Pulmonary artery endothelial cell (primary cell): ENCODE measurements at places on chromosomes 11 and 22.

DNA sequence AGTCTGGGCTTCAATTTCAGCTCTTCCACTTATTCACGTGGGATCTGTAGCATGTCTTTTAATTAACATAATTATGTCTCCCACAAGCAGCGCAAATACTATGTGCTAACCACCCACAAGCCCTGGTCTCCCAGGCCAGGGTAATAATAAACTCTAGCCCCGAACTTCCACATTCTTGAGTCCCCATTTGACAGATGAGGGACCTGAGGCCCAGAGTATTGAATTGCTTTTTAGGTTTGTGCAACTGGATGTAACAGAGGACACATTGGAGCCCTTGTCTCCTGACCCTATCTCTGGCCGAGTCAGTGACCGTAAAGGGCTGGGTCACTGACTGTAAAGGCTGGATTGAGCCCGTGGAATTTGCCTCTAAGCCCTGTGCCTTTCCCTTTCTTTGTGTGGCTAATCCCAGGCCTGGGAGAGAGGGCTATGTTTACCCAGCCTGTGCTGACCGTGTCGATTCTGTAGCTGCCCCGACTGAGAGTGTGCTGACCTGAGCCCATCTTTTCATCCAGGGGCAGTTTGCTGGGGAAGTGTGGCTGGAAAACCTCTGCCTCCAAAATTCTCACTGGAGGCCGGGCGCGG, 3.9 kb downstream of the CRYBB2 start:
- DNase-seq: no peak

- DNase-seq: no peak
Measured at GRCh38 chr11:133595998-133596590, 63.8 kb upstream of the OPCML start.

GRCh38 chr22:26922806-26923205, 265.4 kb downstream of the MIAT start:
- no peak for DNase-seq

DNA sequence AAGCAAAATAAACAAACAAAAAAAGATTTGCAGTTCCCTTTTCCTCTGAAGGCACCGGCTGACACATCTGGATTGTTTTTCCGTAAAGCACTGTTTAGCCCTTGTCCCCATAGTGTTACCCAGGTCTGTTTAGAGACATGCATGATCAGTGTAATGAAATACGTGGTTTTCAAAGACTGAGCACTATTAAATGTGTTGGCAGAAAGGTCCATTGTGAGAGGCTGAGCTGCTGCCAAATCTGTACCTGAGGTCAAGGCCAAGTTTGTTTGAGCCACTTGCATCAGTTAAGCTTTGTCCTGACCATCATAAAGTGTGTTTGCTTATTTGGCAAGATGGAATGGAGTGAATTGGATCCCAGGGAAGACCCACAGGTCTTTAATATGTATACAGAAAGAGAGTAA, 26.3 kb downstream of the CTR9 start:
- DNase-seq: no peak

- DNase-seq: no peak
Measured at GRCh38 chr11:113553235-113553634, 78.0 kb upstream of the DRD2 start.

GRCh38 chr11:15670520-15671070, 555.9 kb downstream of the INSC start:
- no peak for DNase-seq

- DNase-seq: no peak
Measured at GRCh38 chr11:127006311-127006710, 5.7 kb upstream of the KIRREL3 start.

DNA sequence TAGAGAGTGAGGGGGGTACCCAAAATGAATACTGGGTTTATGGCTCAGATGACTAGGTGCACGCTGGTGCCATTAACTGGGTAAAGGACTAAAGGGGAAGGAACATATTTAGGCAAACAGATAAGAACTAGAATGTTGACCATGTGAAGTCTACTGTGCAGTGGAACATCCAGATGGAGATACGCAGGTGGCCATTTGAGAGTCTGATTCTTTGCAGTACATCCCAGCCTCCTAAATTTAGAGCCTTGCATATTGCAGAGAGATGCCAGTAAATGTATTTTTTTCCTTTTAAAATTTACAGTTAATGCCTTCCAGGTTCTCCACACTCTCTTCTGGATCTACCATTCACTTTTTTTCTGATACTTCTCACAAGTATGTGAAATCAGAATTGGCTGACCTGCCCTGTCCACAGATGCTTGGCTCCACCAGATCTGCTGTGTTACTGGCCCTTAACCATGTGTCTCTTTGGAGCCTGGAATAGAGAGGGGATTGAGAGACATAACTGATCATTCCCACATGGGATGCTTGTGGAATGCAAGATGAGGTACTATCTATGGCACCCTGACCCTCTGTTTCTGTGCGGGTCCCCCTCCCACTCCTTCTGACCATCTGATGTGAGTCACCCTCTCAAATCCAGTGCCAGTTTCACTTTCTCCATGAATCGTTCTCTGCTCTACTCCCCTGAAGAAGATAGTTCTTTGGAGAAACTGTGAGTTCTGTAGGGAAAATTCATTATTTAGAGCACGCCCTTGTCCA, 77.0 kb upstream of the NCAM1 start:
- DNase-seq: no peak
